ENCODE measurements at places on chromosomes 4 and X. TPM values are rescaled to one million over a fixed set of nuclear protein-coding genes. Genes with fewer than 3 reads are reported as not detected.

DNA sequence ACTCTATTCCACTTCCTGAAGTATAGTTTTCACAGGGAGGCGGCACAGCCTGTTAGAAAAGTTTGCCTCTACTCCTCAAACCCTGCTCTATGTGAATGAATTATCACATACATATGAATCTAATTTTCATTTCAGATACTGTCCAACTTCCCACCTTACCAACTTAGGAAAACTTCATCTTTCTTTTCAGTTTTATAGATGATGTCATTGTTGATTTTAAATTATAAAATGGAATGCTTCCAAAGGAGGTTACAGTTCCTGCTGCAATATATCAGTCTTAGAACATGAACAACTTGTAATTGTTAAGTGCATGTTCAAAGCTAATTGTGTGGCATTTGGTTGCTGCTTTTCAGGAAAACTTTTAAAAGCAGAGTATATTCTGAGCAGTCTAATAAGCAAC, 92.4 kb downstream of the NEUROG2 start:
- no peak for ATAC-seq

DNA sequence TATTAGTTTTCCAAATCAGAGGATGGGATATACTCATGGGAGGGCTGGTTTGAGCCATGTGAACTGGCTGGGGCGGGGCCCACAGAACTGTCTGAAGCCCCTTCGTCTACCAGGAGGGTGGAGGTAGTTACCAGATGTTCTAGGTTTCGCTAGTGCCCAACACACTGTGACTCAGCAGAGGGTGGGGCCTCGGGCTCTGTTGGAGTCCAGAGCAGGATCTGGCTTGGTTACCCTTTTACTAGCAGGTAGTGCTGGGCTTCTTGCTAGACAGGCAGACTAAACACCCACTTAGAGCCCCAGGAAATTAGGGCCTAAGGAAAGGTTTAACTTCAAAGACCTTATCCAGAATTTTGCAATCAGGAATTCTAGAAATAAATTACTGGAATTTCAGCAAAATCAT, 56.2 kb upstream of the CHRDL1 start:
- ATAC-seq = no peak

CSAG3 gene
- total RNA-seq = 4.6 TPM

DNA sequence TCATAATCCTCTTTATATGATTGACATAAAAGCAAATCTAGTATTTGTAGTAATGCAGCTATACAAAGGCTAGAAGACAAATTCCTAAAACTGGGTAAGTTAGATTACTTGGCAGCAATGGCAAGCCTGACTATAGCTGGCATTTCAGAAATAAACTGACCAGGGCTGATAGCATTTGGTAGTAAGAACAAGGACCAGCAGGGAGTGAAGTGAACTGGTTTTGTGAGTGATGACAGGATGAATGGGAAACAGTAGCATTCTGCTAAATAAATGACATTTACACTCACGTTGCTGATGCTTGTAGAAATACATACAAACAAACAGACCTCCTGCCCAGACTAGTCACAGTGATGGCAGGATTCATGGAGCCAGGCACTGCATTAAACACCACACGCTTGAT, 31.5 kb upstream of the TNIP3 start:
- no peak for ATAC-seq

ANOS1 gene
- 18.1 TPM for total RNA-seq

DNA sequence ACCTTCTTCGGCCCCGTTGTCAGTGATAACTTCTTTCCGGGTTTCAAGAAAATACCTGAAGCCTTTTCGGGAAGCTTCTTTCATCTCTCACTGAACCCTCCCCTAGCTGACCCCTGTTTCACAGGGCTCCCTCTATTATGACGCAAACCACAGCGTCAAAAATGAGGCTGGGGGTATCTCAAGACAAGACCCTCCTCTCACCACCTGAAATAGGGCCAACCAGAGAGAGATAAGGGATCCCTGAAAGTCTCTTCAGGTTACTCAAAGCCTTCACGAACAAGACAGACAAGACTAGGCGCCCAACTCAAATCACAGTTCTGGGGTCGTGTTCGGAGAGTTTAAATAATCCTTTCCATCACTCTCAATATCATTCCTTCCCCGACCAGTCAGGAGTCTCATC, 1.2 kb downstream of the PHF8 start:
- no peak for ATAC-seq

- no peak for ATAC-seq
These were observed 117.8 kb downstream of the FRAS1 start for GRCh38 chr4:78174891-78175290.

ANKRD50 gene
- 23.0 TPM for total RNA-seq

CNKSR2 gene
- 17.1 TPM for total RNA-seq

DNA sequence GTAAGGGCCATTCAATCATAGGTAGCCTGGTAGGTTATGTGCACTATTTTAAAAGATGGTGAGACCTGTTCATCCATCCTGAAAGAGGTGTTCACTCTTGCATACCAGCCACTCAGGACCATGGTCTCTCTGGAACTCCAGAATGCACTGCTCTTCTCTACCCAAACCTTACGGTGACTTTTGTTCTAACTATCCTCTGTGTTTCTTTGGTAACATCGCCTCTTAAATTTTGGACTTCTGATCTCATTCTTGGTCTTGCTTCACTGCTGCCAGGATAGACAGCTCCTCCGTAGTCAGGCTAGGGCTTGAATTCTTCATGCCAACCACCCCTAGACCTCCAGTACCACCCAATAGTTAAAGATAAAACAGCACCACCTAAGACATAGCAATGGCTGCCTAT, 346.3 kb upstream of the GALNT7 start:
- no peak for ATAC-seq

- ATAC-seq = no peak
These were observed 171.4 kb upstream of the ANXA3 start for GRCh38 chr4:78379991-78380729.

MAGEC1 gene
- total RNA-seq = 0.19 TPM

GRCh38 chr4:185317880-185318279, 77.8 kb downstream of the LRP2BP start:
- ATAC-seq = no peak

- no peak for ATAC-seq
These were observed 94.5 kb upstream of the APOOL start for GRCh38 chrX:84909151-84909550.

GPC3 gene
- total RNA-seq = not detected

- no peak for ATAC-seq
These were observed 15.1 kb downstream of the XG start for GRCh38 chrX:2766906-2767305.

DNA sequence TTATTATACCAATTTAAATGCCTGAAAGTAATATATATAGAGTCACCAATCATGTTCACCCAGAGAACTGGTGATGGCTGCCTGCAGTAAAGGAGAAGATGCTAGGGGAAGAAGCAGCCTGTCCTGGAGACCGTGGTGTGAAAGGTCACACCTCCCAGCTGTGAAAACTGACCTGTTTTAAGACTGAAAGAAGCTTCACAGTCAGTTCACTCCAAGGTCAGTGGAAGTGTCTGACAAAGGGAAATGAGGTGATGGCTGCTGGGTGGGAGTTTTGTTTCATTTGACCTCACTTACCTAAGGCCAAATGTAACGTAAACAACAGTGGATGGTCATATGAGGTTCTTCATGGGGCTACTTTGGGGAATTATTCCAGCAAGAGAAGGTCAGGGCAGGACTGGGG, 352.1 kb upstream of the GATB start:
- no peak for ATAC-seq

- ATAC-seq = peak; percentile 87
These were observed 53.9 kb downstream of the ENPP6 start for GRCh38 chr4:184163813-184164212.

- ATAC-seq = no peak
These were observed 112.2 kb downstream of the BCOR start for GRCh38 chrX:39985551-39985950.

DNA sequence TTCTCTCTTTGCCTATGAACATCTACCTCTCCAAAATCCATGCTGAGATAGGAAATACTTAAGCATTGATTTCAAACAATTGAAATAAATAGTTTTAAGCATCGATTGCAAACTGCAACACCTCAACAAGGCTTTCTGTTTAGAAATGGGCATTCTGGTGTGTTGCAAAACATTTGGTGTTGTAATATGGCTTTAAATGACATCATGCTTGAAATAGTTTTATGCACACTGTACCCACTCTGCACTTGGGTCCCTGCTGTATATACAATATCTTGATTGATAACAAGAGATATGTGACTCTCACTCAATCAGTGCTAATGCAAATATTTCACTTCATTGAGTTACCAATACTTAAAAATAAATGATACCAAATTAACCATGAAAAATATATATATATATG, 964.9 kb upstream of the GRIA3 start:
- no peak for ATAC-seq

COL25A1 gene
- 33.3 TPM for total RNA-seq

DNA sequence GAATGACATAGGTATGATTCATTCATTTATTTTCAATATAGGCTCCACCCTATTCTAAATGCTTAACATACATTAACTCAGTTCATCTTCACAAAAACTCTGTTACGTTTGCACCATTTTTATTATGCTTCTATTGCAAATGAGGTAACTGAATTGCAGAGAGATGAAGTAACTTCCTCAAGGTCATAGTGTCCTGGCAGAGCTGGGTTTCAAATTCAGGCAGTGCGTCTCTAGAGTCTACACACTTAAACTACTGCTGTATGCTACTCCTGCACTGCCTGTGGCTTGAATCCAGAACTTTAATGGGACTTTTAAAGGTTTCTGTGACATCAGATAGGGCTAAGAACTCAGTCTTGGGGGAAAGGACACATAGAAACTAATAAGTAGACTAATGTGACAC, 413.4 kb downstream of the UBE2NL start:
- no peak for ATAC-seq

CEP44 gene
- total RNA-seq = 23.6 TPM

DNA sequence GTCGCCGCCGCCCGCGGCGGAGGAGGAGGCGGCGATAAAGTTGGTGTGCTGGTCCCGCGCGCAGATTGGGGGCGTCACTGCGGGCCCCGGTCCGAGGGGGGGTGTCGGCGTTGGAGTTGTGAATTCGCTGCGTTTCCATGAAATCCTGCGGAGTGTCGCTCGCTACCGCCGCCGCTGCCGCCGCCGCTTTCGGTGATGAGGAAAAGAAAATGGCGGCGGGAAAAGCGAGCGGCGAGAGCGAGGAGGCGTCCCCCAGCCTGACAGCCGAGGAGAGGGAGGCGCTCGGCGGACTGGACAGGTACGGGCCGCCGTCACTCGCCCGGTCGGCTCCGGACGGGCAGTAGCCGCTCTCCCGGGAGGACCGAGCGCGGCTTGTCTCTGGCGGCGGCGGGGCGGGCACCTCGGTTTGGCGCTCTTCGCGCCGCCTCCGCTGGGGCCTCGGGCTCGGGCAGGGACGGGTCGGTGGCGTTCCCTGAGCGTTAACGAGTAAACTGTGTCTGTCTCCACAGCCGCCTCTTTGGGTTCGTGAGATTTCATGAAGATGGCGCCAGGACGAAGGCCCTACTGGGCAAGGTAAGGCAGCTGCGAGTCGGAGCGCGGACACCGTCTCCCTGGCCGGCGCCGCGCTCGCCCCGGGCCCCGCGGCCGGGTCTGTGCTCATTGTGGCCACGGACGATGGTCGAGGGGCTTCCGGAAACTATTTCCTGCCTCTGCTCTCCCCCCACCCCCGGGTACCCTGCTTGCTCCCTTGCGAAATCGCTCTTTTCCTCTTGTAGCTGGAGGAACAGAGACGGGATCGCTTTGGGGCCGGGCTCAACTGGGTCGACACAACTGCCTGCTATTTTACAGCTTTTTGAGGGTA, 658 bp downstream of the KDM6A start:
- ATAC-seq = no peak

DNA sequence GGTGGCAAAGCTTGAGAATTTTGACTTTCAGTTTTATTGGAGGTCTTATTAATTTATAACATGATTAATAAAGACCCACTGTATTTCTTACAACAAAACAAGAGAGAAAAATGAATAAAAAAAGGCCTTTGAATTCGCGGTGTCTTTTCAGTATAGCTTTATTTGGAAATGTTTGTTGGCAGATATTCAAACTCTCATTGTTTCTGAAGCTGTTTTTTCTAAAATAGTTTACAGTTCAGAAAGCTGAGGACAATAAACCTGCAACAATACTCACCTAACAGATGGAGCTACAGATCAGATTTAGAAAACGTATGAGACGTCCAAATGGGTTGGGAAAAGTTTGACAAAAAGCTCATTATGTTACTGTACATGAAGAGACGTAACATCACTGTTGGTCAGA, 2.4 kb upstream of the SPARCL1 start:
- no peak for ATAC-seq

GRCh38 chr4:110055158-110055768, 142.6 kb downstream of the EGF start:
- ATAC-seq = peak; percentile 55

GRCh38 chr4:52037689-52038102, 403 bp downstream of the SGCB start:
- peak; percentile 50 for ATAC-seq

DNA sequence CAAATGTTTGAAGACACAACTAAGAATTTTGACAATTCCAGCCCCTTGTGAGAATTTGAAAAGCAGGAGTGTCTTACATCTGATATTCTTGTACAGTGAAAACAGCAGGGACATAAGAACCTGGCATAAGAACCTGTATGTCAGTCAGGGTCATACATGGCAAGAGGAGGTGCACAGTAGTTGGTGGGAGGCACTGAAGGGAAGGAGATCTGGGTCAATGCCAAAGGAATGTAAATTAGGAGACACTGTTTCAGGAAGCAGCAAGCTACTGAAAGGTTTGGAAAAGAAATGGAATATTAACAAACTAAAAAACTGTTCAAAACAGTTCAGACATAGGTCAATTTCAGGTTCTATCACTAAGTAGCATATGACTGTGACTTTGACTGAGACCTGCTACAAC, 25.0 kb upstream of the SPP1 start:
- ATAC-seq = peak; percentile 50

CTAG2 gene
- total RNA-seq = not detected

DNA sequence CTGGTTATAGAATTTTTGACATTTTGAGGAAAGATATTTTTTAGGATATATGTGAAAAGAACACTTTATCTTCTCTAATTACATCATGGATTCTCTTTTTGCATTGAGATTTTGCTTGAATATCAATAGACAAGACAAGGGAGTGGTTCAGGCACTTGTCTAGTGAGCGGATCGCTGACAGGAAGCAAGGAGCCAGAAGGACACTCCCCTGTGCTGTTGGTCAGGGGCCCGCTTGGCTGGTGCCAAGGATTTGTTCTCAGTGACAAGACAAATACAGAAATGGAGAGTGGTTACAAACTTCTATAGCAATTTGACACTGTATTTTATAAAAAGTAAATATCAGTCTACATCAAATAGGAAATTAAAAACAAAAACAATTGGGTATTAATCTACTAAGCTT, 60.0 kb downstream of the SLC9B1 start:
- ATAC-seq = no peak

ARMCX4 gene
- total RNA-seq = 20.7 TPM

PTPN13 gene
- total RNA-seq = 31.1 TPM

PRAF2 gene
- total RNA-seq = 29.1 TPM

DNA sequence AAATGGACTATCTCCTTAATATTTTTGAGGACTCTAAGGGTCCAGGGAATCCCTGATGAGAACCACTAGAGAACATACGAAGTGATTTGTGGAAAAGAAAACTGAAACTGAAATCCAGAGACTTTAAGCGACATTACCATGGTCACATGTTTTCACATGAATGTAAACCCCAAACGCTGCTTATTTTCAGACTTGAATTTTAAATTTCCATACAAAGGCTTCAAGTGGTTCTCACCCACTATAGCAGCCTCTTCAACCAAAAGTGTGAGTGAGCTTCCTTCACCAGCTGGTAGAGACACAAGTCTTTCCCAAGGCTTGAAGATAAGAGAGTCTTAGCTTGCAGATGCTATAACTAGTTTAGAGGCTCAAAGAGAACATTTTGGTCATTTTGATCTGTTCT, 232.7 kb downstream of the MGST2 start:
- ATAC-seq = no peak

- peak; percentile 56 for ATAC-seq
These were observed at the start of gene BTC for GRCh38 chr4:74794382-74795010. Gene BTC, minus strand, starts transcription at chr4:74794523. Its CDS starts 198 bp downstream, at chr4:74794325.

RPS6KA6 gene
- 8.5 TPM for total RNA-seq

BEX1 gene
- 352 TPM for total RNA-seq
